ENCODE measurements at places on chromosomes 6 and 20.

DNA sequence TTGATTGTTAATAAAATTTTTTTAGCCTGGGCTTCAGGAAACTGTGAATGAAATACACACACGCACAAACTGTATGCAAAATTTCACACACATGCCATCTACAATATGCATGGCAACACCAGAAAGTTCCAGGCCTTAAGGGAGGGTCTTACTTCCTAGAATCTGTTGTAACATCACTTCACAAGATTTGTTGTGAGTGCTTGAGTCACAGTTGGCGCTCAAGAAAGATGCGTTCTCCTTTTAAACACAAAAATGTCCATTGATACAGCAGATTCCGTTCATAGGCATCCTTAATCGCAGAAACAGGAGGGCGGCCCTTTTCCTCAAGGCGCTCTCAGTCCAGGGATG, 485 bp upstream of the RTF2 start:
- DNase-seq, result no peak

DNA sequence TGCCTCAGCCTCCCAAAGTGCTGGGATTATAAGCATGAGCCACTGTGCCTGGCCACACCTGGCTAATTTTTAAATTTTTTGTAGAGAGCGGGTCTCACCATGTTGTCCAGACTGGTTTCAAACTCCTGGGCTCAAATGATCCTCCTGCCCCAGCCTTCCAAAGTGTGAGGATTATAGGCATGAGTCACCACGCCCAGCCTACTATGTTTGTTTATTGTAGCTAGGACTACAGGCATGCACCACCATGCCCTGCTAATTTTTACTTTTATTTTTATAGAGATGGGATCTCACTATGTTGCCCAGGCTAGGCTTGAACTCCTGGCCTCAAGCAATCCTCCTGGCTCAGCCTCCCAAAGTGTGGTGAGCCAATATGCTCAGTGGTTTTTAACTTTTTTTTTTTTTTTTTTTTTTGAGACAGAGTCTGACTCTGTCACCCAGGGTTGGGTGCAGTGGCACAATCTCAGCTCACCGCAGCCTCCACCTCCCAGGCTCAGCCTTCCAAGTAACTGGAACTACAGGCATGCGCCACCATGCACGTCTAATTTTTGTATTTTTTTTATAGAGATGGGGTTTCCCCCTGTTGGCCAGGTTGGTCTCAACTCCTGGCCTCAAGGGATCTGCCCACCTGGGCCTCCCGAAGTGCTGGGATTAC, 12.0 kb upstream of the DDX43 start:
- no peak for DNase-seq

DNA sequence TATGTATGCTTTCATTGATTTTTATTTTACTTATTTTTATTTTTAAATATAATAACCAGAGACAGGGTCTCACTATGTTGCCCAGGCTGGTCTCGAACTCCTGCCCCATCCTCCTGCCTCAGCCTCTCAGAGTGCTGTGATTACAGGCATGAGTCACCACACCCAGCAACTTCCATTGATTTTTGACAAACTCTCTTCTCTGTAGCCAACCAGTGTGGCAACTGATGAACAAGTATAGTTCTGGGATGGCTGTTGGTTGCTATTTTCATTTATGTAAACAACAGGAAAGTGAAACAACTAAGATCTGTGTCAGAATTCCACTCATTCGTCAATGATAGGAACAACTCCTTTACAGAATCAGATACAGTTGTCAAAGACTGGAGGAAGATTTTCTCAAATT, 356.7 kb upstream of the JARID2 start:
- no peak for DNase-seq

DNA sequence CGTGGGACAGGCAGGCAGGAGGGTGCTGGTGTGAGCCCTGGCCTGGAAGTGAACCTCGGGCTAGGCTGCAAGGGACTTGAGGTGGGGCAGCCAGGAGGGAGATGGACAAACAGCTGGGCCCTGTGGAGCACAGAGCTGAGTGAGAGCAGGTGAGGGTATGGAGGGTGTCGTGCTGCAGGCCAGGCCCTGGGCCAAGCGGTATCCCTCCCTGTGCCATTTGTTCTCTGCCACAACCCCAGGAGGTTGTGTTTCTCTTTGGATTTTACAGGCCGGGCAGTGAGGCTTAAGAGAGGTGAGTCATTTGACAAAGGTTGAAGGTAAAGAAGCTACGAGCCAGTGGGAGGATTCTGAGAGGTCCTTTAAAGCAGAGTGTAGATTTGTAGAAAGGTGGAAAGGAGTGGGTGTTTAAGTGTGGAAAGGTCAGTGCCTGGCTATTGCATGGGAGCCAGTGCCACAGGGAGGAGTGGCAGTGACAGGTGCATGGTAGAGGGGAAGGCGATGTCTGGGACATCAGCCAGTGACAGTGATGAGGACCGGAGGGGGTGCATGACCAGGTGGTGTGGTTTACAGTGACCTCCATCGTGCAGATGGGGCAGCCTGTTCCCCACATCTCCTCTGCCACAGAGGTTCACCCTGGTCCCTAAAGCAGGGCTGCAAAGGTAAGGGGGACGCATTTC, 39.8 kb downstream of the GMPR start:
- no peak for DNase-seq

DNA sequence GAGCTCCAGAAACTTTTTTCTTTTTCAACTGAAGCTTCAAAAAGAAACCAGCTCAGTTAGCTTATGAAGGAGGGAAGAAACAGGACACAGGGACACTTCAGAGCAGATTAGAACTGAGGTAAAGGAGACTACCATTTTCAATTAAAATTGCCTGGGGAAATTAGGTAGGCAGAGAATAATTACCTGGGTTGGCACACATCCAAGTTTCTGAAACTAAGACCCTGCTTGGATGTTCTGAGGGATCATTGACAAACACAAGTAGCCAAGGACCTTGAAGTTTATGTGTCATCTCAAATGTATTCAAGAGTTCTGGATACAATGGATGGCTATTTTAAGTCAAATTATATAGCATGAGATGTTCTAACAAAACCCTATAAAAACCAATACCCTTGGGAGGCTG, 137.6 kb downstream of the PLCB4 start:
- no peak for DNase-seq

GRCh38 chr6:113696960-113697359, 160.2 kb upstream of the MARCKS start:
- DNase-seq, result no peak

DNA sequence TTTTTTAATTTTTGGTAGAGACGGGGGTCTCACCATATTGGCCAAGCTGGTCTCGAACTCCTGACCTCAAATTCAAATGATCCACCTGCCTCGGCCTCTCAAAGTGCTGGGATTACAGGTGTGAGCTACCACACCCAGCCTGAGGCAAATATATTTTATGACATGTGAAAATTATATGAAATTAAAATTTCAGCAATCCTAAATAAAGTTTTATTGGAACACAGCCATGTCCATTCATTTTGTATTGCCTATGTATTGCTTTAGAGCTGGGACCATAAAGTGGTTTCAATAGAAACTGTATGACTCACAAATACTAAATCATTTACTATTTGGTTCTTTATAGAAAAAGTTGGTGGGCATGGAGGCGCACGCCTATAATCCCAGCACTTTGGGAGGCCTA, 32.0 kb upstream of the GCM1 start:
- DNase-seq, result no peak

GRCh38 chr20:20206788-20207187, 154.5 kb downstream of the CFAP61 start:
- DNase-seq, result no peak

DNA sequence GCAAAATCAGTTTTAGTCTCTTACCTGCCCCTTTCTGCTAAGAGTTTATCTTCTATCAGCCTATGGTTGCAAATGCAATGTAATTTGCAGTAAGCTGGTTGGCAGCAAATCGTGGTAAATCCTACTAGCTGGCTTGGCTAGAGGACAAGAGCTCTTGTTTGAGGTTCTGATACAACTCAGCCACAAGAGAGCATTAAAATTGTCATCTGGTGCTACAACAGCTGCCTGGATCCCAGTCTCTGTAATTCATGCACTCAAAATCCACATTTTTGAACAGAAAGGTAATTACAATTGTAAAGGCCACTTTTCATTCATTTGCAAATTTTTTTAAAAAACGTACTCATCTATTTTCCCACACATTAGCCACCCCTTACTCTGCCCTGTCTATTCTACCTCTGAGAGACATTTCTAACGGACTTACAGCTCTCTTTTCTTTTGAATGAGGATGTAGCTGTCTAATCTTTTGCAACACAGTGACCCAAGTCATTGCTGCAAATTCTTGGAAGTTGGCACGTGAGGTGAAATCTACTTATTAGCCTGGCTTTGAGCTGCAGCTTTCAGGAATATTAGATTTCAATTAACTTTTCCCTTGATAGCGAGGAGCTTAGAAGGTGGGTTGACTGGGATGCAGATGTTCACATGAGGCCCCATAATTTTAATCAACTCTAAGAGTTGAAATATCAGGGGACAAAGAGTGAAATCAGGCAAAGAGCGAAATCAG, 54.0 kb upstream of the FAM184A start:
- DNase-seq, result no peak

DNA sequence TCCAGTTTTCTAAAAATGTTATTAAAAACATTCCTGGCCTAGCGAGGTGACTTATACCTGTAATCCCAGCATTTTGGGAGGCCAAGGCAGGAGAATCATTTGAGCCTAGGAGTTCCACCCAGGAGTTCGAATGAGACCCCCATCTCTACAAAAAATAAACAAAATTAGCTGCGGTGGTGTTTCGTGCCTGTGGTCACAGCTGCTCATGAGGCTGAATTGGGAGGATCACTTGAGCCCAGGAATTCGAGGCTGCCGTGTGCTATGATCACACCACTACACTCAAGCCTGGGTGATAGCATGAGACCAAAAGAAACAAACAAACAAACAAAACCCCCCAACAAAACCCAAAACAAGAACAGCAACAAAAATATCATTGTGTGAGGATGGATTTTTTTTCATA, 19.8 kb upstream of the POLR1H start:
- no peak for DNase-seq

- DNase-seq, result no peak
Observed at GRCh38 chr20:50519036-50519762, 9.0 kb downstream of the PTPN1 start.

- DNase-seq, result no peak
Observed at GRCh38 chr6:157953580-157954091, 28.0 kb upstream of the SYNJ2 start.
